ENCODE measurements at places on chromosomes 1 and 21.

GRCh38 chr21:42063191-42063570 is 7.9 kb upstream of the UMODL1 start:
- DNase-seq, result no peak

- no peak for DNase-seq
Measured at GRCh38 chr1:167654975-167655575, 25.0 kb downstream of the RCSD1 start.

GRCh38 chr1:94115900-94116436 is 5.0 kb downstream of the ABCA4 start:
- DNase-seq, result peak; percentile 52

- peak; percentile 22 for DNase-seq
Measured at GRCh38 chr1:213244664-213245091, 193.6 kb downstream of the RPS6KC1 start.

GRCh38 chr1:163535807-163536206 is 214.1 kb downstream of the NUF2 start:
- DNase-seq, result peak; percentile 11

DNA sequence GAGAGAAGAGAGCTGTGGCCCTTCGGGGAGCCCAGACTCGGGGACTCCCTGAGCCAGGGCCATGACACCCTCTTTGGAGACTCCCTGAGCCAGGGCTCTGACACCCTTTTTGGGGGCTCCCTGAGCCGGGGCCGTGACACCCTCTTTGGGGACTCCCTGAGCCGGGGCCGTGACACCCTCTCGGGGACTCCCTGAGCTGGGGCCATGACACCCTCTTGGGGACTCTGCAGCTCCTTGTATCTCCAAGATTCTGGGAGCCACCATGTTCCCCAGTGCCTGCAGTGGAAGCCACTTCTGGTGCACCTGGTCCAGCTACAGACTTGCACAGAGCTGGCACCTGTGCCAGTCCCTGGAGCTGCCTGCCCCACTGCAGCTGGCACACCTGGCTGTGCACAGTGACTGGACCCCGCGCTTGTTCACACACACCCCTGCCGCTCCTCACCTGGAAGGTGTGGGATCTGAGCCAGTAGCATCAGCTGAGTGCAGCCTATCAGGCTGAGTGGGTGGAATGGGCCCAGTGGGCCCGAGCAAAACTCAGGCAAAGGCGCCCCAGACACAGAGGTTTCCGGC is 3.8 kb upstream of the SSU72 start:
- no peak for DNase-seq
